ENCODE measurements at places on chromosomes 5 and 9.

DNA sequence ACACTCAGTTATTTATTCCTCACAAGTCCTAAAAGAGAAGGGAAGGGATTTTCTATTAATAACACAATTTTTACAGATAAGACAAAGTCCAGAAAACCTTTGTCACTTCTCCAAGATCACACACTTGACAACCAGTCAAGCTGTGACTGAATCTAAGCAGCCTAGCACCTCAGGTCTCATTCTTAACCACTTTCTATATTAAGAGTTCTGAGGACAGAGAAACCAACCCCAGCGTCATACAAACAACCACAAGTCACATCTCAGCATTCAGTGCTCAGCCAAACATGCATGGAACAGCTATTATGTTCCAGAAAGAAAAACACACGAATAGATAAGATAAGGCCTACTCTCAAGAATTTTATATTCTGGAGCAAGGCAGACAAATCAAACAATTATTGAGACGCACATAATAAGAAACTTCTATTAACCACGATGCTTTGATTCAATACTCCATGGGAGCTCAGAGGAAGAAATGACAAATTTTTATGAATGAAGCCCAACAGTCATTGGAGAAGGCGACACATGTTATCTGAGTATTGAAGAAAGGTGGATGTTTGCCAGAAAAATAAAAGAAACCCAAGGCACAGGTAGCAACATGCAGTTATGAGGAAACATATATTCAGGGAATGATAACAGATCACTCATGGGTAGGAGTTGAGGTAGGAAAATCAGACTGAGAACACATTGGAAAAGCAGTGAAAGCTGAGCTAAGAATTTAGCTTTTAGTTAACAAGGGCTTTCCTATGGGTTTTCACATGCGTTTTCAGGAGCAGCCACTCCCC is 113.1 kb downstream of the HTR4 start:
- DNase-seq, result no peak

- DNase-seq, result no peak
These were observed 11.1 kb upstream of the NADK2 start for GRCh38 chr5:36252722-36253365.

- DNase-seq, result no peak
These were observed 5.0 kb downstream of the GRXCR2 start for GRCh38 chr5:145867806-145868205.

GRCh38 chr5:8081179-8081578 is 212.2 kb downstream of the MTRR start:
- DNase-seq, result no peak

DNA sequence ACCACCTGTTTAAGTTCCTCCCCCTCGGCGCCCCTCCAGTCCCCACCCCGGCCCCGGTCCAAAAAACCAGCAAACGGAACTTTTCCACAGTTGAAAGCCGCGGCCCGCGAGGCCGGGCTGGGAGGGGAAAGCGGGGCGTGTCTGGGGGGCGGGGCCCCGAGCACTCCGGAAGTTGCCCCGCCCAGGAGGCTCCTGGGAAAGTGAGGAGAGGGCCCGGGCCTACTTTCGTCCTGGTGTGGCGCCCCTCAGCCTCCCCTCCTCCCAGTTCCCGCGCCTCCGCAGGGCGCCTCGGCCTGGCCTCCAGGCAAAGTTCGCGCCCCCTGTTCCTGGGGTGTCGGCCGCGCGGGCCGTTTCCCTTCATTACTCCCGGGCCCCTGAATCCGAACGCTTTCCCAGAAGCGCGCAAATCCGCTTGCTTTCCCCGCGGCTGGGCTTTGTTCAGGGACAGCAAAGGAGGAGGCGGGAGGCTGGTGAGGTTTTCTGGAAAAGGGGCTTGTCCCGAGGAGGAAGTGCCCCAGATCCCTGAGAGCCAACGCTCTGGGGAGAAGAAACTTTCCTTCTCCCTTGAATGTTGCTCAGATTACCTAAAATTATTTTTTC is 4.5 kb upstream of the DMRT3 start:
- no peak for DNase-seq

- DNase-seq, result no peak
These were observed 94.2 kb upstream of the FBN2 start for GRCh38 chr5:128632264-128632663.

GRCh38 chr9:34443976-34444375 is 14.4 kb downstream of the FAM219A start:
- no peak for DNase-seq

DNA sequence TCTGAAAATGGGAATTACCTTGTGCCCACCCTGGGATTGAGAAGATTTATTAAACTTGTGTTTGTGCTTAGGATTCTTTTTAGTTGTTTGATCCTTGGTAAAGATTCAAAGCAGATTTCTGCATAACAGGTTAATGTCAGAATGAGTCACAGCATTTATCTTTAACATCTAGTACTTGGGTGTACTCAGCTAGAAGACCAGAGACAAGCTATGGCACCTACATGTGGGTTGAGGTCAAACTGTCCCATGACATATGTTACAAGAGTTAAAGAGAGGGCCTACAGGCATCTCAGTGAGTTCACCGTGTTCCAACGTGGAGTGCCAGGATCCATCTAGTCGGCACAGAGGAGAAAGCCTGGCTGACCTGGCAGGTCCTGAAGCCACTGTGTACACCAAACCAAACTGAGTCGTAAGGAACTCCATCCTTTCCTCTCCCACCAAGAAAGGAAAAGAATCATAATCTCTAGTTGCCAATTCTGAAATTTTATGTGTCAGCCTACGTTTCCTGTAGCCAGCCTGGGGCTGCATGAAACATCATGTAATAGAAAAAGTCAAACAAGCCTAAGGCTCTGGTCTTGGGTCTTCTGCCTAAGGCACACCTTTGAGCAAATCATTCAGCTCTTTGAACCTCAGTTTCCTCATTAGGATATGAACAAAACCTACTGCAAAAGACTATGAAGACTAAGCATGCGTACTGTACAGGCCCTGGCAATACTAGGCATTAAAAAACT is 73.7 kb downstream of the RCL1 start:
- no peak for DNase-seq

DNA sequence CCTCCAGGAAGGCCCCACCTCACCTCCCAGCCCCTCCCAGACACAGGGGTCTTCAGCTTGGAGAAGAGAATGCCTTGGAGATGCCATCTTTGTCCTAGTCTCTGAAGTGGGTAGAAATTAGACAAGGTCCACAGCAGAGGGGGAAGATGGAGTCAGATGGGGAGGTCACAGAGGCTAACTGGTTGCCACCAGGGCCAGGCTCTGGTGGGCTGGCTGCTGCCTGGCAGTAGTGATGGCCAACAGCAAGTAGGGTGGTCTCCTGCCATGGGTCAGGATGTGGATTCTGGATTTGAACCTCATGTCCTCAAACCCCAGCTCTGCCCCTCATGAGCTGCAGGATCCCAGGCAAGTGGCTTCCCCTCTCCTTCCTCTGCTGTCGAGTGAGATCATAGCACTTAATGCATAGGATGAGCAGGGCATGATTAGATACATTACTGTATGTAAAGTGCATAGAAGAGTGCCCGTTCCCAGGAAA is 38.7 kb upstream of the NEK6 start:
- DNase-seq, result no peak

DNA sequence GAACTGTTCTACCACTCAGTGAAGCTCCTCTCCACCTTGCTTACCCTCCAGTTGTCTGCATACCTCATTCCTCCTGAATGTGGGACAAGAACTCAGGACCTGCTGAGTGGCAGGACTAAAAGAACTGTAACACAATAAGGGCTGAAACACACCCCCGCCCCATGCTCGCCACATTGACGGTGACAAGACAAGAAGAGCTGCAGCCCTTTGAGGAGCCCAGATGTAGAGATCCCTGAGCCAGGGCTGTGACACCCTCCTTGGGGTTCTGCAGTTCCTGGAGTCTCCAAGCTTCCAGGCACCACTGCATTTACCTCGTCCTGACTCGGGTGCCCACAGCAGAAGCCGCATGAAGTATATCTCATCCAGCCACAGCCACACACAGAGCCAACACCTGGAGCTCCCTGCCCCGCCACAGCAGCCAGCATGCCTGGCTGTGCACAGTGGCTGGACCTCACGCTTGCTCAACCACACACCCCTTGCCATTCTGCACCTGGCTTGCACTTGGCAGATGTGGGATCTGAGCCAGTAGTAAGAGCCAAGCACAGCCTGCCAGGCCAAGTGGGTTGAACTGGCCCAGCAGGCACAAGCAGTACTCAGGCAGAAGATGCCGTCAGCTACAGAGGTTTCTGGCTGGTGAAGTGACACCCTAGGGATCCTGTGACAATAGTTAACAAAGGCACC is 166.1 kb downstream of the RNF180 start:
- no peak for DNase-seq

GRCh38 chr5:33372721-33373472 is 67.9 kb upstream of the TARS1 start:
- no peak for DNase-seq

GRCh38 chr5:150507474-150508276 is at the start of gene NDST1:
NDST1 (plus strand) TSS chr5:150508131; CDS start chr5:150521255, 13,124 bp downstream.
- no peak for DNase-seq

DNA sequence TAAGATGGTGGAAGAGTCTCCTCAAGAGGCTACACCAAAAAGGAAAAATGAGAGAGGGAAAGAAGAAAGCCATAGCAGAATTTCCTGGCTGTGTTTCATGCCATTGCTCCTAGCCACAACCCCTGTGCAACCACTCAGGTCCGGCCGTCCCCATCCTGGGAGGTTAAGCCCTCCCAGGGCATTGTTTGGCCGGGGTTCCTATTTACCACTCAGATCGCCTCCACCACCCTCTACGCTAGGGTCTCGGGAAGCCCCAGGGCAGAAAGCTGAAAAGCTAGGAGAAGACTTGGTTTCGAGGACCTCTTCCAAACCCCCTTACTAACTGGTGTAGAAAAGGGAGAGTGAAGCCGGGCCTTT is 715 bp downstream of the RC3H2 start:
- DNase-seq, result no peak

DNA sequence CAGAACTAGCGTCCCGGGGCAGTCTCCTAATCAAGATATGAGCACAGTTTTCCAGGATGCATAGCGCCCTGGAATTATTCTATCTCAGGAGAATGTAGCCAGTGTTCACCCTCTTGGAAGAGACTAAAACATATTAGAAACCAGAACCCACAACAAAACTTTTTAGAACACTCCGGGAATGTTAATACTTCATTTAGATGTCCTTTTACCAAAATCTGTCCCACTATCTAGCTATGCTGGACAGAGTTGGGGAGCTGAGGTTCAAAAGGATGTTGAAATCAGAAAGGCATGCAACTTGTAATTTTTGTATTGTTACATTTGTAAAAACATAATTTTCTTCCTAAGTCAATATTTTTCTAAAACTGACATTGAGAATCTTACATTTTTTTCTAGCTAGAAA is 386.5 kb upstream of the RFX3 start:
- no peak for DNase-seq

DNA sequence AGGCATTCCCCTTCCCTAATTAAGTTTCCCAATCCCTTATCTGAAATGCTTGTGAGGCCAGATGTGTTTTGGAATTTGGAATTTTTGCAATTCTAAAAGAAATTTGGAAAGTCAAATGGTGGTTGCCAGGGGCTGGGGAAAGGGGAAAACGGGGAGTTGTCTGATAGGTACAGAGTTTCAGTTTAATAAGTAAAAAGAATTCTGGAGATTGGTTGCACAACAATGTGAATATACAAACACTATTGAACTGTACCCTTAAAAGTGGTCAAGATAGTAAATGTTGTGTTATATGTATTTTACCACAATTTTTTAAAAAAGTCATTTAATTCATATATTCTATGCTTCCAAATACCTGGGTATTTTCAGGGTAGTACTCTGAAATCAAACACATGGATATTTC is 154.5 kb downstream of the ADAMTS12 start:
- no peak for DNase-seq

GRCh38 chr5:60943624-60944023 is 1.2 kb downstream of the ERCC8 start:
- DNase-seq, result no peak

- no peak for DNase-seq
These were observed 3.8 kb downstream of the LMAN2 start for GRCh38 chr5:177347699-177348098.

DNA sequence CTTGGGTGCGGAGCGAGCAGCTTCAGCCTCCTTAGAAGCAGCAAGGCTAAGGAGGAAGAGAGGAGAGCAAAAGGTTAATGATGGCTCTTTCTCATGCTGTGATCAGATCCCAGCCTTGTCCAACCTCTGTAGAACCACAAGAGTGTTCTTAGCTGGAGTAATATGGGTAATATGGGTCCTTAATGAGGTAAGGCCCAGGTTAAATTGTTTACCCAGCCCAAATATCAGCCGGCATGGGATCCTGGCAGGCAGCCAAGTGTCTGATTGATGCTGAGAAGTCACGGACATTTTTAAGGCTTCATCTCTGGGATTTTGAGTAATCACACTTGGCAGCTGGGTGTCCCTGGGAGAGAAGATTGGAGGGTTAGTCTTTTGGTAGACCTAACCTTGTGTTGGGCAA is 32.3 kb downstream of the GLRA1 start:
- no peak for DNase-seq

DNA sequence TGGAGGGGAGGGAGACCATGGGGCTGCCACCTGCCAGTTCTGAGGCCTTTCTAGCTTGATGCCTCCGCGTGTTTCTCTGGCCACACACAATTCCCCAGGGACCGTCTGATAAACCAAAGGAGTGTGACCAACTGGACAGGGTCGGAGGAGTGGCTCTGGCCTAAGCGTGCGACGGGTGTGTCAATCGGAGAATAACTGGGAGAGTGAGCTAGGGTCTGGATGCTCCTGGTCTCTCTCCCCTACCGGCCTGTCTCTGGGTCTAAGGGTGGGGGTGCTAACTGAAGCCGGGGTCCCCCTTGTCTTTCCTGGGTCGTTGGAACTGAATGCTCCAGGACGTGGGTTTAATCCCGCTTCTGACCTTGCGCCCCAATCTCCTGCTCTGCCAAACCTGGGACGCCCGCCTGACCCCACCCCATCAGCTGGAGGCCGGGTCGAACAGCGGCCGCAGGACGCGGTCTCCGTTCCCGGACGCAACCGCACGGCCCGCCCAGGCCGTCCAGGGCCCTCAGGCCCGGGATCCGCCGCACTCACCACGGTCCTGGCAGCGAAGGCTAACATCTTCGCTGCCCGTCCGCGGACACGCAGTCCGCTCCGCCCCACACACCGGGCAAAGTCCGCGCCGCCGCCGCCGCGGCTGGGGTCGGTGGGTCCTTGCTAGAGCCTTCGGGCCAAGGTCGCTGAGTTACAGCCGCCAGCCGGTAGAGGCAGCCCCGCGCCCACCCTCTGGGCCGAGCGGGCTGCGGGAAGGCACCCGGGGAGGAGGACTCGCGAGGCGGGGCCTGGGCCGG is 447 bp downstream of the CRAT start:
- DNase-seq, result no peak

GRCh38 chr9:116468793-116469527 is 218.1 kb upstream of the TRIM32 start:
- DNase-seq, result no peak

- no peak for DNase-seq
These were observed 17.9 kb upstream of the DAPK1 start for GRCh38 chr9:87479801-87480201.
